ENCODE measurements at places on chromosomes 6 and 20. TPM values are rescaled to one million over a fixed set of nuclear protein-coding genes. Genes with fewer than 3 reads are reported as not detected.

DNA sequence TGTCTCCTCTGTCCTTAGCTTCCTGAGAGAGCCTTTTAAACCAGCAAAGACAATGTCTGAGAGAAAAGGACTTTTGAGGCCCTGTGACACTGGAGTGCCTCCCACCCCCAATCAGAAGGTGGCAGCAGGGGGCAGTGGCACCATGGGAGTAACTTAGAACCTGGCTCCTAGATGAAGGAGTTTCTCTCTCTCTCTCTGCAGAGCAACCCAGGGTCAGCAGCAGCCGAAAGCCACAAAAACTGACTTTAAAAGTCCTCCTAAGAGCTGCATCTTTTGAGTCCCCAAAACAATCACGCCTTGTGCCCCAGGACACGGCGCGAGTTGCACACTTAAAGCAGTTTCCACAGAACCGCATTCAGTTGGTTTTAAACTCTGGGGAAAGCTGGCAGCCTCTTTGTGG lies 5.3 kb upstream of the TCP11 start:
- H3K4me3 ChIP-seq = no peak overlapping the region
- DNase-seq = peak; percentile 20
- no peaks in the 10 kb centered on the region for H3K36me3 ChIP-seq

- H3K4me1 ChIP-seq = no peaks in the 10 kb centered on the region
- H3K4me3 ChIP-seq = no peak overlapping the region
- no peak for DNase-seq
Observed at GRCh38 chr6:7998103-7998725, 66.0 kb downstream of the BLOC1S5 start.

DNA sequence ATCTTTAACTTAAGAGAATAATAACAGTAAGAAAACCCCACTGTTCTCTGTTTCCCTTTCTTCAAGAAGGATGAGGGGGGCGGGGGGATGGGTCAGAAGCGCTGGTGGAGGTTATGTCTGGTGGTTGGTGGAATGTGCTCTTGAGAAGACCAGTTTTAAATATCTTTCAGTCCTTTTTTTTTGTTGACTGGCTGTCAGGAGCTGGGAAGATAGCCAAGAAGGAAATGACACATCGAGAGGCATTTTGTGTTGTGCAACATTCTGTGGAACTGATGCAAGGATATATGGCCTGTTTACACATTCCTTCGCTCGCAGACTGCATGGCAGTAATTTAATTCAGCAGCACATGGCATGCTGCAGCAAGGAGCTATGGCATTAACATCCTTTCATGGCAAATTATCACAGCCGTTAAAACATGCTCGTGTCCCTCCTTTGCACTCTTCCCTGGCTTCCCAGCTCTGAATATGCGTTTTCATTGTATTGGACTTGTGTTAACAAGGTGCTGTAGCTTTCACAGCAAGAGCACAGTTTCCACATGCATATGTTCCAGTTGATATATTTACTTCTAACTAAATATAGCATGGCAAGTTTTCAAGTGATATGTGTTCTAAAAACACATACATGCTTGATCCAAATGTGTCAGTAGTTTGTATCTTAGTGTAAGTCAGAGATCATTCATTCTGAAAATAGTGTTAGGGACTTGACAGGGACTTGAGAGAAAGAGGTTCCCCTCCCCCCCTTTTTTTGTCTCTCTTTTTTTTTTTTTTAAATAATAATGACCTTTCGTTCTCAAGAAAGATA lies 68.2 kb upstream of the SUPT3H start:
- H3K27ac ChIP-seq = no peak overlapping the region
- no peaks in the 10 kb centered on the region for H3K27me3 ChIP-seq
- H3K36me3 ChIP-seq = peaks cover 36% of the 10 kb centered on the region
- H3K4me1 ChIP-seq = peaks cover 72% of the 10 kb centered on the region

- DNase-seq = no peak
- H3K27me3 ChIP-seq = no peaks in the 10 kb centered on the region
- H3K36me3 ChIP-seq = no peaks in the 10 kb centered on the region
- H3K4me3 ChIP-seq = no peak overlapping the region
Observed at GRCh38 chr6:130893277-130893676, 66.1 kb downstream of the SMLR1 start.

GRCh38 chr6:7216941-7217621 lies 95.9 kb downstream of the SSR1 start:
- no peak overlapping the region for H3K27ac ChIP-seq
- H3K4me1 ChIP-seq = peaks cover 15% of the 10 kb centered on the region
- peaks cover 31% of the 10 kb centered on the region for H3K36me3 ChIP-seq
- no peak for DNase-seq
- no peaks in the 10 kb centered on the region for H3K27me3 ChIP-seq
- no peak overlapping the region for H3K4me3 ChIP-seq

DNA sequence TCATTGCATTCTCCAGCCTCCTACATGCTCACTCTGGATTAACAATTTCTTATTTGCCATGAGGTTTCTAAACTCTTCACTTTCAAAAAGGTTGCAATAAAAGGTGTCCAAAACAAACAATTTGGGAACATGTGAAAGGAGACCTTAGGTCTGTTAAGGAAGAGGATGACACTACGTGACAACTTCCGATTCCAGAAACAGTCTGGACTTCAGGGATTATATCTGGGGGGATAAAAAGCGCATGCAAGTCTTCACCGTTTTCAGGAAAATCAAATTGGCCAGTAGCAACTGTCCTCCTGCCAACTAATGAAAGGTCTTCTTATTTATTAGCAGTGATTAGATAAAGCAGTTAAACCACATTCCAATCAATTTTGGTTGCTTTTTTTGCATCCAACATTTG lies 1.8 kb downstream of the ZDHHC14 start:
- no peak for DNase-seq
- peaks cover 7% of the 10 kb centered on the region for H3K27me3 ChIP-seq
- peak overlapping the region; percentile 84 for H3K27ac ChIP-seq
- H3K4me1 ChIP-seq = peaks cover 35% of the 10 kb centered on the region
- H3K36me3 ChIP-seq = peaks cover 9% of the 10 kb centered on the region

Gene GABBR1
- total RNA-seq = 50.5 TPM

Gene GHRH
- total RNA-seq = not detected

Data from activated CD4-positive, alpha-beta T cell treated with anti-CD3 and anti-CD28 coated beads, Interleukin-2, amount 10 ng/mL, durations not matched to agents 7 days and 5 days (primary cell).